ENCODE measurements at places on chromosomes 6 and 20. TPM values are rescaled to one million over a fixed set of nuclear protein-coding genes. Genes with fewer than 3 reads are reported as not detected.
A peak's percentile ranks its signal among the peaks of the same experiment; 100 is the strongest.

The TLDC2 gene
- total RNA-seq: not detected

- DNase-seq: peak; percentile 34
These were observed 537 bp downstream of the TCP1 start for GRCh38 chr6:159788753-159789376.

DNA sequence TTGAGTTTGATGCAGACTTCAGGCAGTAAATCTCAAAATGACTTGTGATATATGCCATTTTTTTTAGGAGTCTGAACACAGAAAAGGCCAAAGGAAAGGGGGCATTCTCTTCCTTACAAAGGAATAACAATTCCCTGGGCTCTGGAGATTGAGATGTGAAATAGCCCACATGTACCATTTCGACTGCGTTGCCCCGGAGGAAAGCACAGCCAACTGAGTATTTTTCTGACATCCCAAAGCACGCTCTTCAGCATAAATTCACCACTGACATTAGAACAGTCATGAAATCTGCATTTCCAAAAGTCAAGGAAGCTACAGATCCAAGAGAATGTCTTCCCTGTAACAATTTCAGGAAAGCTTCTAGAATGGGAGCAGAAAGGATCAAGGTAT, 7.8 kb downstream of the ELOVL2 start:
- DNase-seq: no peak

- no peak for DNase-seq
These were observed 226.0 kb downstream of the CDH4 start for GRCh38 chr20:61478094-61478493.

DNA sequence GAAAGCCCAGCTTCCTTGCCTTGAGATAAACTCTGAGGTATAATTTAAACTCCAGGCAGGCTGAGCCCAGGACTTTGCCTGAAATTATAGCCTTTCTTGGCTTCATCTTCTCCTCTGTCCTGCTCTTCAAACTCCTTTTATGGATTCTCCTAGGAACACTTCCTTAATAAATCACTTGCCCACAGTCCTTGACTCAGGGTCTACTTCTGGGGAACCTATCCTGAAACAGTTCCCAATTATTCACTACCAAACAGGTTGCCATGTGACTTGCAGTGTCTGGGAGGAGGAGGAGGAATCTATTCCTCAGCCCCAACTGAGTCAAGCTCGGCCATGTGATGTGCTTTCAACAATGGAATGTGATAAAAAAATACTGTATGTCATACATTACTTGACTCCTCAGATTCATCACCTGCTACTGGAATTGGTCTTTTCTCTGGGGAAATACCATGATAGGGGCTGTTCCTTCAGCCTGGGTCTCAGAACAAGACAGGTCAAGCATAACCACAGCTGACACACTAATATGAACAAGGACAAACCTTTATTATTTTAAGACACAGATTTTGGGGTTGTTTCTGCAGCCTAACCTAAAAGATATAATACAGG, 20.5 kb upstream of the CDKN1A start:
- DNase-seq: no peak

The GJA10 gene
- not detected for total RNA-seq

The OR2H1 gene
- not detected for total RNA-seq

DNA sequence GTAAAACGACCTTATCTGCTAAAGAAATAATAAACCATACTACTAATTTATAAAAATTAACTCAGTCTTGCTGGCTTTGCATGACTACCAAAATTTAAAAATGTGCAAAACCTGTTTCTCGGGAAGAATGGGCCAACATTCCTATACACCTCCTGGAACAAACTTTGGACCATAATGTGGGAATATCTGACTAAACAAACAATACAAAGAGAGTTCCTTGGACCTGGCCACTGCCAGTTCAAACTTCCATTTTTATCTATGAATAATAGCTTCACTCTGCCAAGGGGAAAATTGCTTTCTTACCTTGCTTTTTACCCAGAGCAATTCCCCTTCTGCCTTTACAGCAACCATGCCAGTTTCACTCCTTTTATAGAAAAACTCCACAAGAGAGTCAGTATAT, 38.7 kb upstream of the POU5F1 start:
- no peak for DNase-seq

DNA sequence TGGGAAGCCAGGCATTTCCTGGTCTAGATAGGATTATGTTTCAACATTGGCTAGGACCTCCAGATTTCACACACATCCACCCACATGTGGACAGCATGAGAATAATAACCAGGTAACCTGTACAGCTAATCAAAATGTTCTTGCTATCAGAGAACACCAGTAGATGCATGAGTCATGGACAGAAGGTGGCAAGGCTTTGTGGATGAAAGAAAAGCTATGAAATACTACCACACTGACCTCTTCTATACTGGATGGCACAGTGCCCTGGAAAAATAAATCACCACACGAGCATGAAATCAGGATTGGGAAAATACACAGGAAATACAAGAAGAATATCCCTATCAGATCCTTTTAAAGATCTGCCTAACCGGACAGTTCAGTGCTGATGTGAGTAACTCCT, 113.0 kb downstream of the GMDS start:
- DNase-seq: no peak

DNA sequence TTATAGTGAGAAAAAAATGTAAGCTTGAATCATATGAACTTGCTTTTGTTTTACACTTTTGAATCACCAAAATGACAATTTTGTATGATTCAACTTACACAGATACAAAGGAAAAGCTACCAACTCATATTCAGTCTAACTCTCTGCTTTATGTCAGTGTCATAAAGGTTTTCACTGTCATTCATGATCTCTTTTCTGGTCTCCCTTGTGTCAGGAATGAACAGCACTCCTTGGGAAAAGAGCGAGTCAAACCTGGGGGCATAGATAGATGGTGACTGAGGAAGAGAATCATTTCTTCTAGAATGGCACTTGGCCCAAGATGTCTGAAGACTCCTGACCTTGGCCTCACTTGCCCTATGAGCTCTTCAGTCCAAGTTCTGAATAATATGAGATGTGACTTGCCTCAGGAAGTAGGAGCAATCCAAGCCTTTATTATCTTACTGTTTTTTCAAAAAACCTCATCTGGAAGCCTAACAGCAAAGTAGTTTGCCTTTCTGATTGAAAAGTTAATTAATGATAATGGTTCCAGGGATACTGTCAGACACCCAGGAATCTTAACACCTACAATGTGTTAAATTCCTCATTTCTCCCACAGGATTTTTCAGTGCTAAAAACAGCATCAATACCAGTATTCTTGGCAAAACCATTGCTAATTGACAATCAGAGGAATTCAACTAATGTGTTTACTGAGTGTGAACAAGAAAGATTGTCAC, 270.0 kb upstream of the HSF2 start:
- no peak for DNase-seq

The LRFN2 gene
- 3.6 TPM for total RNA-seq

The RSPO4 gene
- 0.53 TPM for total RNA-seq

DNA sequence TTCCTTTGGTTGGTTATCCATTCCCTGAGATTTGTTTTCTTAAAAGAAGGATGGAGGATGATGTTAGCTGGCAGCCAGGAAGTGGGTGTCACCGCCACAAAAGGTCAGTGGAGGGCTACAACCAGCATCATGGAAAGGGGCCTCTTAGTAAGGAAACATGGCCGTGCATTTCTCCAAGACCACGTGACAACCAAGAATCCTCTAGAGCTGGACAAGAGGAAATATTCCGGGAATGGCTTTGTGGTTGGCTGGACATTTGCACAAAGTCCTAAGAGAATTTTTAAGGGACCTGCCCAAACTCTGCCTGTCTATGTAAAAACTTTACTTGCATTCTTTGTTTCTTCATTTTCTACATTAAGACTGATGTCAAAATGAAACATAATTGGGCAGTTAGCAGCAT, 399.9 kb upstream of the MARCKS start:
- DNase-seq: no peak

DNA sequence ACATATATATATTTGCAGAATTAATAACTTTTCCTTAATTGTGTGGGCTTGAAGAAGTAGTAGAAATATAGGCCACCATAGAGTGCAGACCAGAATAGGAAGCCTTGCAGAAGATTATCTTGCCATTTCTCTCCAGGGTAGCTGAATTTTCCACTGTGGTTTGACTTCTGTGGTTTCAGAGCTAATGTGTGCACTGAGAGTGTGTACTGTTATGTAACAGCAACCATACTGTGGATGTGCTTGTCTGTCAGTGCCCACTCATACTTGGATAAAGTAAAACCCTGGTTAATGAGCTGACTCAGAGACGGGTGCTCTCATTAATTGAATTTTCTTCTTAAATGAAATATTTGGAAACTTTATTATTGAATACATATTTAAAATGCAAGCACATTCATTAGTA, 57.2 kb downstream of the CEP43 start:
- peak; percentile 70 for DNase-seq

The CST7 gene
- total RNA-seq: 619 TPM

DNA sequence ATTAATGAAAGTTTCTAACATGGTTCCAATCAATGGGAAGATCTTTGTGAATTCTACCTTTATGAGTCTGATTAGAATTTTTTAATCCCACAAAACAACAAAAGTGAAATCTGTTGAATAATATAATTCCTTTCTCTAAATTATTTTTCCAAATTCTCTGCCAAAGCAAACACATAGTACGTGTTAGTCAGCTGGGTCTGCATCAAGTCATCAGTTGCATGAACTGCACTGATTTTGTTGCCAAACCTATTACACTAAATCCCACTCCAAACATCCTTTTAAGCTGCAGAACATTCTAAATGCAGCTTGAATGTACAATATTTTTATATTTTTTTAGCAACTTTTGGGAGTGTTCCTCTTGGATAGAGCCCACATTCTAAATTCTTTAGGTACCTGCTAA, 199.0 kb upstream of the HSF2 start:
- no peak for DNase-seq

The OR2H2 gene
- not detected for total RNA-seq

- DNase-seq: peak; percentile 71
These were observed 1.2 kb downstream of the TGIF2 start for GRCh38 chr20:36574366-36575135.

The MAS1 gene
- total RNA-seq: not detected

DNA sequence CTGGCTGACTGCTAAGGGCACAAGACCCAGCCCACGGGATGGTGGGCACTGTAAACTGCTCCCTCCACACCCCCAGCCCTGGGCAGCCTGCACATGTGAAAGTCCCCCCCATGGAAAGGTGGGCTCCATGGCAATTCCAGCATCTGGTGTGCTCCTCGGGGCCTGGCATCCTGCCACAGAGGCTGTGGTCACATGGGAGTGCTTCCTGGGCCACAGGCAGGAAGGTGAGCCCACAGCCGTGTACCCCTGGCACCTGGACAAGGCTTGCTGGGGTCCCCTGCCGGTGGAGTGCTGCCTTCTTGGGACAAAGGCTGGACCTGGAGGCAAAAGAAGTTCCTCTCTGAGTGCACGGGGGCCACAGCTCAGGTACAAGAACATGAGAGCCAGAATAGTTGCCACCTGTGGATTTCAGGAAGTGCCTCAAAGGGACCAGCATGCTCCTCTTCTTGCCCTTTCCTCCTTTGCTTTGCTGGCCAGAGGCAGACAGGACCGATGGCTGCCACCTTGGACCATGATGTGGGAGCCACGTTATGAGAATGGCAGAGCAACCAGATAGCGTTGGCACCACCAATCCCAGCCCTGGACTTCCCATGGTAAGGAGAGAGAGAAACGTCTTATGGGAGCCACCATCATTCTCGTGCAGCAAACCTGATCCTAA, 120.2 kb upstream of the MLN start:
- DNase-seq: peak; percentile 47

The L3MBTL3 gene
- total RNA-seq: 27.5 TPM

The TENT5A gene
- total RNA-seq: 23.8 TPM

DNA sequence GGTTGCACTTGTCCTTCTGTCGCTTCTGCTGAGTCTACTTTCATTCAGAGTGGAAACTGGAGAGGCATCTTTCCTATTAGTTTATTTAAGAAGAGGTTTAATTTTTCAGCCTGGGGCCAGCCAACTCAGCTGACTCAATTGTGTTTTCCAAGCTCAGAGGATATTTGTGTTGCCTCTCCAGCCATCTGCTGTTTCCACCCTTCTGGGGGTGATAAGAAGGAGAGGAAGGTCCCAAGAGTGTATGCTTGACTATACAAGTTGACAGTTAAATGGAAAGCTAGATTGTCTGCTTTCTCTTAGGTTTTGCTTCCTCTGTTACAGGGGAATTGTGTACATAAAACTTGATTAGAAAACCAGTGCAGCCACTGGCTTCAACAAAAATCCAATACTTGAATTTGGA, 3.0 kb downstream of the PSMF1 start:
- no peak for DNase-seq

- DNase-seq: no peak
These were observed 50.7 kb downstream of the BMP2 start for GRCh38 chr20:6818033-6818808.

GRCh38 chr6:64415926-64416325, 780.3 kb downstream of the PHF3 start:
- no peak for DNase-seq

The POLR1H gene
- total RNA-seq: 21.0 TPM

DNA sequence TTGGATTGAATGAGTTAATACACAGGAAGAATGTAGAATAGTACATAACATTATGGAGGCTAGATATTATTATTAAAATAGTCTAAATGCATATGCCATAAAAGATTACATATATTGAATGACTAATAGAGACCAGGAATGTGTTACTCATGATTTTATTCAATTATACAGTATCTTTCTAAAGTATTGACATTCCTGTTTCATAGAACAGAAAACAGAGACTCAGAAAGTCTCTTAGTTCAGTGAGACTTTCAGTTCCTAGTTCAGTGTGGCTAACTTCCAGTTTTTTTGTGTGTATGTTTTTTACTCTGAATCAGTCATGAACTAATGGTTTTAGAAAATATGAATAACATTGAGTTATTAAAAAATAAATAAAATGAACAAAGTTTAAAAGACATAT, 34.6 kb upstream of the TMEM244 start:
- DNase-seq: no peak

DNA sequence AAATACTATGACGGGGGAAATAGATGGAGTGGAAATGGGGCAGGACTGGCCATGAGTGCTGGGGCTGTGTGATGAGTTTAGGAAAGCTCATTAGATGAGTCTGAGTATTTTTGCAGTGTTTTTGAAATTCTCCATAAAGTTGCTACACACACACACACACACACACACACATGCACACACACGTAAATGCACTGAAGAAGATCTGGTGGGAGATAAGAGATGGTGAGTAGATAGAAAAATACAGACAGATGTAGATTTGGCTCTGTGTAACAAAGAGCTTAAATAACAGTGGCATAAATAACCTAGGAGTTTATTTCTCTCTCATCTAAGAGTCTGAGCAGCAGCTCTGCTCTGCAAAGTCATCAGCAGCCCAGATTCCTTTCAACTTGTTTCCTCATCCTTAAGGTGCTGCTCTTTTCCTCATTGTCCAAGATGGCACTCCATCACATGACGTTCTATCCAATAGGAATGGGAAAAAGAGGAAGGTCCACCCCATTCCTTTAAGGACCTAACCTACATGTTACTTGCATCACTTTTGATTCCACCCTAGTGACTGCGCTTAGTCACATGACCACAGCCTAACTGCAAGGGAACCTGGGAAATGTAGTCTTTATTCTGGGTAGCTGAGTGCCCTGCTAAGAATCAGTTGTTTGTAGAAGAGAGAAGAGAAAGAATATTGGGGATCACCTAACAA, 76.4 kb downstream of the EYA2 start:
- no peak for DNase-seq

- DNase-seq: peak; percentile 44
These were observed 101.4 kb downstream of the SLX4IP start for GRCh38 chr20:10536531-10536930.
